ENCODE measurements at places on chromosomes 1 and 21.

- no peak for DNase-seq
Observed at GRCh38 chr1:84060781-84061180, 61.8 kb upstream of the TTLL7 start.

DNA sequence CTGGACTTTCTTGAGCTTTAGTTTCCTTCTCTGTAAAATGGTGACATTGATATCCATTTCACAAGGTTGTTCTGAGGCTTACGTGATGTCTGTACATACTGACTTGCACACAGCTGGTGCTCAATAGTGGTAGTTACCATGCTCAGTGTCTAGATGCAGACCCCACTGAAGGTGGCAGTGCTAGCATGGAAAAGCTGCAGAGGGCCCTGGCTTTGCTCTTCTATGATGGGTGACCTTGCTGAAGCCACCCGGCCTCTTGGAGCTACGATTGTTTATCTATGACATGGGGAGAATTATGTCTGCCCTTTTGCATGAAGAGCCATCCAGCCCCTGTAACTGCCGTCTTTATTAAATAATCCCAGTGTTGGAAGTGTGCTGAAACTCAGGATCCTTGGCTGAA lies 131.8 kb downstream of the PLXNA2 start:
- no peak for DNase-seq

- no peak for DNase-seq
Observed at GRCh38 chr1:50271968-50272578, 151.2 kb downstream of the DMRTA2 start.

DNA sequence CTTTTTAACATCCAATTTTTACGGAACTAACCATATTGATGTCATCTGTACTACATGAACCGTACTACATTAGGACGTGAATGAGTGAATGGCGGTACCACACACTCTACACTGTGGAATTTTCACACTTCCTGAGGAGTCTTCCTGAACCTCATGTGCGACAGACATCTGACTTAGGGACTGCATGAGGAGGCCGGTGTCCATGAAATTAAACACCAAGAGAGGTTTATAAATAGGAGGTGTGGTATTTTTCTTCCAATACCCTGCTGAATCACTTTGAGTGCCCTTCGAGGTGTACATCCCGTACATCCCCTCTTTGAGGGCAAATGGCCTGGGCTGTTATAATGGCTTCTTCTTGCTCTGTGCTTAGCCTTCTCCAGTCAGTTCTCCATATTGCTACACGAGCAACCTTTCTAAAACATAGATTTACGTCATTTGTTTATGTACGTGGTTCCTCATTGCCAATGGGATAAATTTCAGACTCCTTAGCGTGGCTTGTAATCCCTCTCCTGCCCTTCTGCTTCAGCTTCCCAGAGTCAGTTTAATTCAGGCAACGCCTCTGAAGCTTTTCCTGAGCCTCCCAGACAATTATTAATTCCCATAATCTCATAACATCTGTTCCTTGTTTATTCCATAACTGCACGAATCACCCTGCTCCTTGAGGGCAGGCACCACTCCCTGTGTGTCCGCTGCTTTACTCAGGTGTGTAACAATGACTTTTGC lies 9.4 kb downstream of the ST3GAL3 start:
- no peak for DNase-seq

GRCh38 chr1:150065184-150065871 lies 2.2 kb upstream of the VPS45 start:
- no peak for DNase-seq

GRCh38 chr1:246569248-246570238 lies 3.3 kb downstream of the CNST start:
- no peak for DNase-seq

- no peak for DNase-seq
Observed at GRCh38 chr1:93967306-93967705, 58.1 kb upstream of the GCLM start.

DNA sequence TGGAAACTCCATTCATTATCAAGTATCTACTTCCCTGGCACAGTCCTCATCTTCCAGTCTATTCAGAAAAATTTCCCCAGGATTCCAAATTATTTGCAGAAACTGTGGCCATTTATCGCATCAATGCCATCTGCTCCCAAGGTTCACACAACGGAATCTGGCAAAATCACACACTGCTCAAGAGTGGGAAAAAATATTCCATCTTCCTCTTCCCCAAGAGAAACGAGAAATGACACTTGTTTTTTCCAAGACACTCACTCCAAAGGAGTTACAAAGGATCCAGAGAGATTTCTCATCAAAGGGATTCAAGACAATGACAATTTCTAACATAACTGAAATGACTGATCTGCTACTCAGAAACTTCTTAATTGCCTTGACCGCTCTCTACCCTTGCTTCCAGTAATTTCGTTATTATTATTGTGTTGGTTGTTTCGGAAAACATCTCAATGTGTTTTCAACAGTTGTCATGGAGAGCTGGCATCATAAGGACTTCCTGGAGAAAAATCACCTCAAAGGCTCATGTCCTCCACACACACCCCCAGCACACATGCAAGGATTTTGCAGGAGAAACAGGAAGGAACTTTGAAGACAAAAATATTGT lies 128.0 kb downstream of the PSMG1 start:
- no peak for DNase-seq

DNA sequence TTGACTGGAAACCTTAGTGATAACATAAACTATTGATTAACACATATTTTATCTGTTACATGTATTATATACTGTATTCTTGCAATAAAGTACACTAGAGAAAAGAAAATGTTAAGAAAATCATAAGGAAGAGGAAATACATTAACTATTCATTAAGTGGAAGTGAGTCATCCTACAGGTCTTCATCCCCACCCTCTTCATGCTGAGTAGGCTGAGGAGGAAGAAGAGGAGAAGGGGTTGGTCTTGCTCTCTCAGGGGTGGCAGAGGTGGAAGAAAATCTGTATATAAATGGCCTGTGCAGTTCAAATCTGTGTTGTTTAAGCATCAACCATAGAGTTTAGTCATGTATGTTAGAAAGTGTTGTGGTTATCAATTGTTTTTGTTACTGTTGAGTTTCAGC lies 66.1 kb upstream of the CHODL start:
- DNase-seq: no peak

- DNase-seq: no peak
Observed at GRCh38 chr1:25217015-25217414, 15.3 kb downstream of the SYF2 start.

DNA sequence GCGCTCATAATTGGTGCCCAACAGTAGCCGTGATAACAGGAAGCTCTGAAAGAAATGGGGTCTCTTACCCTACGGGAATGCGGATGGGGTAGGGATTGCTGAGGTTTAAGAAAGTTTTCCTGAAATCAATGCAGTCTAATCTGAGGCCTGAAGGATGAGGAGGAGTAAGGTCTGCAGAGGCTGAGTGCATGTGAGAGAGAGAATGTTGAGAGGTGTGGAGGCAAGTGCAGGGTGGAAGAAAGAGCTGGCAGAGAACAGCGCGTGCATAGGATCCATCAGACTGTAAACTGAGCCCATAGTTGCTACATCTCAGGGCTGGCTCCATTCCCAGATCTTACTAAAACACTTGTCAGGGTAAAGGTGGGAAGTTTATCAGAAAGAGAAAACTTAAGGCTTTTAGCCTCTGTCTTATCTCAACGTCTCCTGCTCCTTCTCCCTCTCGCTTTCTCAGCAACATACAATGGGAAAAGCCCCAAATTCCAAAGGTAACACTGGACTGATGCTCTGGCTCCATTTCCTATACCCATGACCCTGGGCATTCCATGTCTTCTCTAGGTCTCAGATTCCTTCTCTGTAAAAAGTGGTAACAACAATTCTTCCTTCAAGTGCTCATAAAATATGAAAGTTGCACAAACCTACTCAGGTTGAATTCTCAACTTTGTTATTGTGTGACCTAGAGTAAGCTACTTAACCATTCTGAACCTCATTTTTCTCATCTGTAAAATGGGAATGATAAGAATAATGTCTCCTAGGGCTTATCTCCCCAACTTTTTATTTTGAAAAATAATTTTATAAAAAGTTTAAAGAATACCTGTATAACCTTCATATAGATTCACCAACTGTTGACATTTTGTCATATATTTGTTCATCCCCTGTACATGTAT lies 75.2 kb downstream of the SH3GLB1 start:
- DNase-seq: no peak

DNA sequence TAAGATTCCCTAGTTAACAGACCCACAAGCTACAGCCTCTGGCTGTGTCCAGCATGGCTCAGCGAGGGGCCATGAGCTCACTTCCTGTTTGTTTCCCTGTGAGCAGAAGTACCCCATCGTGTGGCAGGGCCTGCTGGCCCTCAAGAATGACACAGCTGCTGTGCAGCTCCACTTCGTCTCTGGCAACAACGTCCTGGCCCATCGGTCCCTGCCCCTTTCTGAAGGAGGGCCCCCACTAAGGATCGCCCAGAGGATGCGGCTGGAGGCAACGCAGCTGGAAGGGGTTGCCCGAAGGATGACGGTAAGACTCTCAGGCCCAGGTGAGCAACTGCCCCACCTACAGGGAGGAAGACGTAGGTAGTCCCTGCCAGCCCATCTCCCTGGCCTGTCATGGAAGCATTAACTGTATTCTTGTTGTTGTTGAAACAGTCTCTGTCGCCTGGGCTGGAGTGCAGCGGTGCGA lies 38.2 kb downstream of the ZBTB17 start:
- no peak for DNase-seq

- no peak for DNase-seq
Observed at GRCh38 chr21:45237401-45237800, 50.3 kb downstream of the POFUT2 start.

DNA sequence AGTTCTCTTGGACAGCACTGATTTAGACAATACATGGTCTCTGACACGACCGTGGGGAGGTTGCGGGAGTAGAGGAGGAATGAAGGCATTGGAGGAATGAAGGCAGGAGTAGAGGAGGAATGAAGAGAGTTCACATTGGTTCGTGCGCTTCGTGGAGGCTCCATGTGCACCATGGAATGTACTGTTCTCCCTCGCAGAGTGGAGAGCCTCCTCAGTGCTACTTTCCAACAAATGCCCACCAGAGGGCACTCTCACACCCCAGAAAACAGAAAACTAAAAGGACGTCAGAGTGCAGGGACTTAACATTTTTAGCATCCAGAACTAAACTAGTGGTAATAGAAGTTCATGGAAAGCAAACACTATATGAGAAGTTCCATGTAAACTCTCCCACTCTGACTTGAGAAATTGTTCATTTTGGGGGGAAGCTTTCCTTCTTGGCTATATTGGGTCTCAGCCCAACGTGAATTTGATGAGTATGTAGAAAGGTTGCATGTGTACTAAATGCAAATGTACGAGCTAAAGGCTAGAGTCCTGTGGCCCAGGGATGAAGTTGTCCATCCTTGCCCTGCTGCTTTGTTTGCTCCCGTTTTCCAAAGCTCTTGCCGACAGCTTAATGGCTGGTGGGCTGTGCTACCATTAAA lies 211.6 kb downstream of the LMX1A start:
- no peak for DNase-seq
